ENCODE measurements at places on chromosomes 3 and 15. TPM values are rescaled to one million over a fixed set of nuclear protein-coding genes. Genes with fewer than 3 reads are reported as not detected.

DNA sequence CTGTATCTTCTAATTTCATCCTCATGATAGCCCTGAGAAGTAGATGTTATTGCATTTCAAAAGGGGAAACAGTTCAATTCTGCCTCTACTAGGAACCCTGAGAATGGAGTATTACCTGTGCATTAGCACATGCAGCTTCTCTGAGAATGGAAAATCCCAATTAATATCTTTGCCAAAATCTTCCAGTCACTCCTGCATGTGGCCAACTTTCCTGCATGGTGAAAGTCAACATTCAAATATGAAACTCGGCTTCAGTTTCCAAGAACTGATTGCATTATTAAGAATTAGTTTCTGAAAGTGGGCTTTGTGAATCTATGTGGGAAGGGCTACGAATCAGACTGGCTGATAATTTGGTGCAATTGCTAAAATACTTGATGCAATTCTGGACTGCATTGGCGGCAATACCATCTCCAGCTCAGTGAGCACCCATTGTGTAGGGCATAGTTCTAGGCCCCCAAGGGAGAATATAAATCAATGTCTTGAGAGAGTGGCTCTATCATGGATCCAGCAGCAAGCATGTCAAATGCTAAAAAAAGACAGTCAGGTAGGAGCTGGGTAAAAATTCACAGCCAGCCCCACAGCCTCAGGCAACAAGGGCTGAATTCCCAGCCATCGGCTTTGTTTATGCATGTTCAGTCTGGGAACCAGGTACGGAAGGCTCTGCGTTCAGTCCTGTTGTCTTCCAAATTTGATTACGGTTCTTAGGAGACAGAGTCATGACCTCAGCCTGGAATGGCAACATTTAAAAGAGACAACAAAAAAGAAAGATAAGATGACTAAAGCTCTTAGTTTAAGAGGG lies 18.8 kb upstream of the BCL6 start:
- DNase-seq, result no peak

KBTBD8 gene
- 4.1 TPM for total RNA-seq

- DNase-seq, result no peak
Measured at GRCh38 chr15:65106011-65106590, 8.9 kb downstream of the UBAP1L start.

- no peak for DNase-seq
Measured at GRCh38 chr3:71395927-71396695, 187.4 kb downstream of the FOXP1 start.

NEIL1 gene
- total RNA-seq, result 8.7 TPM

LYZL4 gene
- total RNA-seq, result not detected

ZNF662 gene
- 4.1 TPM for total RNA-seq
